Tibial nerve (tissue), 4 donors: ENCODE measurements at places on chromosomes 16 and 17. TPM values are rescaled to one million over a fixed set of nuclear protein-coding genes. Genes with fewer than 3 reads are reported as not detected.

The FOXN1 gene
- not detected for total RNA-seq

The FNDC8 gene
- not detected for total RNA-seq

The SLC16A6 gene
- total RNA-seq, result 0.90 TPM

The SECTM1 gene
- 11.6 TPM for total RNA-seq

The KCNG4 gene
- not detected for total RNA-seq

The DLX4 gene
- total RNA-seq, result not detected

The WNT9B gene
- total RNA-seq, result 0.90 TPM

The SYT17 gene
- 8.4 TPM for total RNA-seq
